ENCODE measurements at places on chromosomes 16 and 17.

- DNase-seq: no peak
Measured at GRCh38 chr17:44367231-44367979, 3.8 kb upstream of the FAM171A2 start.

- DNase-seq: peak; percentile 83
Measured at GRCh38 chr17:50148226-50149090, 2.0 kb downstream of the PPP1R9B start.

- peak; percentile 88 for DNase-seq
Measured at GRCh38 chr17:44968225-44969143, at the start of gene C1QL1. Gene C1QL1 (minus strand): TSS chr17:44968303. CDS start chr17:44968048, 255 bp downstream.

GRCh38 chr16:54193665-54194333 is 92.8 kb downstream of the IRX3 start:
- no peak for DNase-seq

DNA sequence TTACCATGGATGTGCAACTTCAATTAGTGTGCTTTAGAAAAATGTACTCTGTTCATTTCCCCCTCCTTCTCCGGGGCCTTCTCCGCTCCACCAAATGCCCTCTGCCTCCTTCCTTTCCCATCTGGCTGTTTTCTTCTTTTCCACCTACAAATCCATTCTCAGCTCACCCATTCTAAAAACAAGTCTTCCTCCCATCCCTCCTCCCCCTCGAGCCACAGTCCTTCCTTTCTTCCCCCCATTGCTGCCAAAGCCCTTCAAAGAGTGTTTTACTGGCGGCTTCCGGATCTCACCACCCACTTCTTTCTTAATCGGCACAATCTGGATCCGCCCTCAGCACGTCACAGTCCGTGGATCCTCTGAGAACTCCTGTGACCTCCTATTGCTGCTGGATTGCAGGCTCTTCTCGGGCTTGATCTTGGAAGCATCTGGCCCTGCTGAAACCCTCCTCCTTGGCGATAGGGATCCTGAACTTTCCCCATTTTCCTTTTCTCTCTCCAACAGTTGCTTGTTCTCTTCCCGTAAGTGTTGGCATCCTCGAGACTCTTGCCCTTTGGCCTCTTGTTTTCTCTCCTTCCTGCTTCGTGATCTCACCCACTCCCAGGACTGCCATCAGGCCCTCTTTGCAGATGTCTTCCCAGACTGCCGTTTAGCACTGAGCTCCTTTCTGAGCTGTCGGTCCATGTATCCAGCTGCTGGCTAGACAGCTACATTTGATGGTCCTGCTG is 36.0 kb upstream of the FBXO47 start:
- DNase-seq: no peak

GRCh38 chr16:24731722-24732419 is 2.4 kb downstream of the TNRC6A start:
- no peak for DNase-seq

DNA sequence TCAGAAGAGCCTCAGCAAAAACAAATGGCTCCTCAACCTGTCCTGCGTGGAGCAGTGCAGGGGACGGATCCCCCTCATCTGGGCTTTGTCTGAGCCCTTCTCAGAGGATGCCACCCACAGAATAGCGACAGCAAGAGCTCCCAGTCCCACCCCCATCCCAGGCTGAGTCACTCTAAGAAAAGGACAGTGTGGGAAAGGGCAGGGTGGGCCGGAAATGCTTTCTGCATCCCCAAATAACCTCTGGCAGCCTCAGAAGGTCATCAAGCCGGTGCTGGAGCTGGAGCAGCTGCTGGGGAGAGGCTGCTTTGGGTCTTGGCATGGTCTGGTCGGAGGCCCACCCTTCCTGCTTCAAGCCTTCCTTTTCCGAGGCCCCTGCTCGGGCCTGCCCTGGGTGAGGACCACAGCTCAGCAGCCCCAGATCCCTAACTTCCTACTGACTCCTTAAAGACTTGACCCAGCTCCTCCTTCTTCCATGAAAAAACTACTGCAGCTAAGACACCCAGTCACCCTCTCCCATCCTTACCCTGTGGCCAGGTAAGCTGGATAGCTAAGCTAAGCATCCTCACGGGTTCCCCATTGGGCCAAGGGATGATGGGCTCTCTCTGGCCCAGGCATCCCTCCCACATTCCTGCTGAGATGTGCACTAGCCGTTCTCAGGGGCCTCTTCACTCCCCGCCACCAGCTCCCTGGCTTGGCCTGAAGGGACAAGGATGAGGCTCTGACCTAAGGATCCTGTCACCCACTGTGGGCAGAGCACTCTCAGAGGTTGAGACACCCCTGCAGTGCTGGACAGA is 8.7 kb downstream of the SLC12A4 start:
- DNase-seq: no peak

- no peak for DNase-seq
Measured at GRCh38 chr16:30858829-30859423, 35.0 kb downstream of the BCL7C start.

DNA sequence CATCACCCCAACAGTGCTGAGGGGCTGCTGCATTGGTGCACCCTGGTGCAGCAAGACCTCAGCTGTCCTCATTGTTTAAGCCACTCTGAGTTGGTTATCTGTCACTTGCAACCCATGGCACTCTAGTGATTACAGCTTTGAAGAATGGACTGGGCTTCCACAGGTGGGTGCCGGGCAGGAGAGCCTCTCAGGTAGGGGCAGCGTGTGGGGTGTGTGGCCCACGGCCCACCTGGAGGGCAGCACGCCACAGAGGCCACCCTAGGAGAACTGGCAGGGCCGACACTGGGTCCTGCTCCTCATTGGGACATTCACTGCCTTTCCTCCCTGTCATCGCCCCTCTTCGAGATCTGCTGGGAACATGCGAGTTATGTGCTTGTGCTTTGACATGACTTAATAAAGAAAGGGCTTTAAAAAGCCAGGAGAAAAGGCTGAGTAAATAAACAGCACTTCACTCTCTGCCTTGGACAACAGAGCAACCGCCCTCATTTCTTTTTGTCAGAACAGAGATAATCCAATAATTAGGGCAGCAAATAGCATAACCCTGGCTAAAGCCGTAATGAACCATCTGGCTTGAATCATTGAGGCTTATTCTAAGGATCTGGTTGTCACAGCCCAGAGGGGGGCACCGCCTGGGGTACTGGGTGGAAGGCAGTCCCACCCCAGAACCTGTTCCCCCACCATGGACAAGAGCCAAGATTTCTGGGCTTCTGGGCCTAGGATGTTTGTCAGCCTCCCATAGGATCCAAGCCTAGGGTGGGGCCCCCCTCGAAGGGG is 3.0 kb downstream of the DOC2B start:
- no peak for DNase-seq

- no peak for DNase-seq
Measured at GRCh38 chr17:11554042-11554441, 44.2 kb upstream of the DNAH9 start.

- DNase-seq: no peak
Measured at GRCh38 chr16:56312028-56312300, 113.4 kb downstream of the AMFR start.

GRCh38 chr17:64223931-64224629 is 39.0 kb downstream of the TEX2 start:
- no peak for DNase-seq

GRCh38 chr16:21990381-21990944 is 10.5 kb downstream of the PDZD9 start:
- DNase-seq: no peak

GRCh38 chr16:3472878-3473595 is 22.3 kb downstream of the C16orf90 start:
- DNase-seq: no peak

DNA sequence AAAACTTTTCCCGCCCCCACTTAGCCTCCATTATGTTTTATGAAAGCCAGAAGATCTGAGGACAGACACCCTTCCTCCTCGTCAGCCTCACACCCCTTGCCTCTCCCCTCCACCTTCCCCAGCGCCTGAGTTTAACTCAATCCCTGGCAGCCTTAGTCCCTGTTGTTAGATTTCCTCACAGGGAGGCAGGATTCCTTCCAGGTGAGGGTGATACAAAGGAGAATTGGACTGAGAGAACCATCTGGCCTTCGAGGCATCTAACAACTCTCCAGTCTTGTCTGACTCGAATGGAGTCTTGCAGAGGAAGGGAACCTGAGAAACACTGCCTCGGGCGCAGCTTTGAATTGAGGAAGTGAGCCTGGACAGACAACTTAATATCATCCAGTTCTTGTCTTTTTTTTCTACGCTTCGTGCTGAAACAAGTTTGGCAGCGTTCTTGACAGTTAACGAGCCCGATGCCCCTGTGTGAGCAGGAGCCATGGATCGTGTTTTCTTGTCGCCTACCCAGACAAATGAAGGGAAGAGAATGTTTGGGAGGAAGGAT is 1.3 kb upstream of the ZNF768 start:
- DNase-seq: no peak

- DNase-seq: no peak
Measured at GRCh38 chr16:11640987-11641817, 27.1 kb upstream of the SNN start.

DNA sequence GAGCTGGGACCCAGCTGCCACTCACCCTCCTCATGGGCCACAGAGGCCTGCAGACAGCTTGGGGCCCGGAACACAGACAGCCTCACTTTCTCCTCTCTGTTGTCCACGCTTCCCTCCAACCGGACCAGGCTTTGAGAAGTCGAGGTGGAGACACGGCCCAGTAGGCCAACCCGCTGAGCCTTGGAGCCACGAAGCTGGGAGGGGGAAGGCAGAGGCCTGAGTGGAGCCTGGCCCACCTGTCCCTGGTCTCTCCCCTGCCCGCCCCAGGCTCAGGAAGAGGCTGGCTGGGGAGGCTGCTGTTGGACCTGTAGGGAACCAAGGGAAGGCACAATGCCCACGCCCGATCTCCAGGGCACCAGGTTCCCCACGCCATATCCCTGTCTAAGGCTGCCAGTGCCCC is 48.1 kb downstream of the RMI2 start:
- DNase-seq: no peak

DNA sequence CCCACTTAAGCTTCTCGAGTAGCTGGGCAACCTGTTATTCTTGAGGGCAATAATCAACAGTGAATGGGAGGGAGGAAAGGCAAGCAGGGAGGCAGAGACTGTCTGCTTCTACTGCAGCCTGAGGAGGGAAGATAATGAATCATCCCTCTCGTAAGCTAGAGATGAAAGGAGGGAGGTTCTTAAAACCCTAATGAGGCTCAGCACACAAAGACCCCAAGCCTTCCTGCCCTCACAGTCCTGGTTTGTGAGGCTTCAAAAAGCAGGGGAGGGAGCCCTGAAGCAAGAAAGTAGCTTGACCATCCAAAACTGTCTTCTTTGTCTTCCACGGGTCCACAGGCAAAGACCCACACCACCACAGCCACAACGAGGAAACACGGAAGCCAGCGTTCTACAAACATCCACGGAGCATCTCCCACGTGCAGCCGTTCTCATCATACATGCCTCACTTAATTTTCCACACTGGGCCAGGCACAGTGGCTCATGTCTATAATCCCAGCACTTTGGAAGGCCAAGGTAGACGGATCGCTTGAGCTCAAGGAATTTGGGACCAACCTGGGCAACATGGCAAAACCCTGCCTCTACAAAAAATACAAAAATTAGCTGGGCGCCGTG is 1.8 kb downstream of the PIK3R5 start:
- no peak for DNase-seq

GRCh38 chr16:48507886-48508285 is 102.1 kb downstream of the N4BP1 start:
- DNase-seq: no peak

GRCh38 chr17:2025622-2026309 is 632 bp upstream of the RTN4RL1 start:
- DNase-seq: no peak

- no peak for DNase-seq
Measured at GRCh38 chr17:61177351-61177750, 222.3 kb upstream of the TBX2 start.

DNA sequence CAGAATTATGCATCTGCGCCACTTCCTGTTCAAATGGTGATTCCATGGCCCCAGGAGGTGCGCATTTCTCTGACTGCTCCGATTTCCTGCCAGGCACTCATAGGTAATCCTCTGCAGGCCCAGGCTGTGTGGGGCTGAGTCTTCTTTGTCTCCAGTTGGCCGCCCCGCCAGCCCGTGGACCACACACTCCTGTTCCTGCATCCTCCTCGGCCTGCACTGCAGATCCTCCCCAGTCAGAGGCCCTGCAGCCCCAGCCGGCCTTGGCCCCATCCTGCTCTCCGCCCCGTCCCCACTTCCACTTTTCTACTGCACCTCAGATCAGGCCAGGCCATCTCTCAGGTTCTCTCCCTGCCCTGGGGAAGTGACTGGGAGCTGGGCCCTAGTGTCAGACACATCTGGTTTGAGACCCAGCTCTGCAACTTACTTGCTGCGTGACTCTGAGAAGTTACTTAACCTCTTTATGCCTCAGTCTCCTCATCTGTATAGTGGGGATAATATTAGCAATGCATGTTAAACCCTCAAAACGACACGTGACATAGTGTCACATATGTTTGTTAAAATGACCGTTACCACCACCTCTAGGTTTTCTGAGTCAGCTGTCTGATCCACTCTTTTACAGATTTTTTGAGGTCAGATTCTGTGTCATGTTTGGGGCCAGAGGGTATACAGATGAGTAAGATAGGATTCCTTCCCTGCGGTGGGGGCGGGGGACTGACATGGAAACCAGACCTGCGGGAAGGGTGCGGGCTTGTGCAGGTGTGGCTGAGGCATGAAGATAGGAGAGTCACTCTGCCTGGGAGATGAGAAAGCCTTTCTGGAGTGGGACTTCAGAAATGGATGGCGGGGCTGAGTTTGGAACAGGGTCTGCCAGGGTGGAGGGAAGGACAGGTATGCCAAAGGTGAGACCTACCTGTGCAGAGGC is 12.8 kb downstream of the RAB11FIP4 start:
- no peak for DNase-seq

GRCh38 chr16:63346000-63346399 is 1309.8 kb upstream of the CDH8 start:
- DNase-seq: no peak

- no peak for DNase-seq
Measured at GRCh38 chr17:79126139-79126538, 51.5 kb downstream of the ENGASE start.

DNA sequence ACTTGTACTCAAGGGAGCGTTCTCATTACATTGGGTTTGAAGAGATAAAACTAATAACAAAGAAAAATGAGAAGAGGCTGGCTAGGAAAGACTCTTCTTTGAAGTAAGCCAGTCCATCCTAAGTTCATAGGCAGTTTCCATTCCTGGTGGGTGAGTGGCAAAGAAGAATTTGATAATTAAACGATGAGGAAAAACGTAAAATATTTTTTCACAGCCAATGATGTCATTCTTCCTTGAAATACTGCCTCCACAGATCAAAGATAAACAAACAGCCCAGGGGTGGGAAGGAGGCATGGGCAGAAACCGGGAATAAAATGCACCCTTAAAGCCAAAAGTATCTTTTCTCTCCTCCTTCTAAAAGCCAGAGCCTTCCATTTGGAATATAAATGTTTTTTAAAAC is 346.6 kb downstream of the PMP22 start:
- no peak for DNase-seq

GRCh38 chr17:34222722-34223497 is 32.2 kb upstream of the CCL2 start:
- no peak for DNase-seq

- DNase-seq: no peak
Measured at GRCh38 chr16:27769561-27770255, 219.8 kb downstream of the KATNIP start.

- no peak for DNase-seq
Measured at GRCh38 chr17:7576432-7576937, 3.0 kb upstream of the CD68 start.

All from stimulated activated CD4-positive, alpha-beta T cell treated with anti-CD3 and anti-CD28 coated beads, Interleukin-1b, Interleukin-23, amount 100 ng/mL, for 1 hour (primary cell).